NCI-H1417 treated with DMSO at 0.1 percent for 48 hours (cell line): ENCODE measurements at places on chromosomes 12 and 14.

DNA sequence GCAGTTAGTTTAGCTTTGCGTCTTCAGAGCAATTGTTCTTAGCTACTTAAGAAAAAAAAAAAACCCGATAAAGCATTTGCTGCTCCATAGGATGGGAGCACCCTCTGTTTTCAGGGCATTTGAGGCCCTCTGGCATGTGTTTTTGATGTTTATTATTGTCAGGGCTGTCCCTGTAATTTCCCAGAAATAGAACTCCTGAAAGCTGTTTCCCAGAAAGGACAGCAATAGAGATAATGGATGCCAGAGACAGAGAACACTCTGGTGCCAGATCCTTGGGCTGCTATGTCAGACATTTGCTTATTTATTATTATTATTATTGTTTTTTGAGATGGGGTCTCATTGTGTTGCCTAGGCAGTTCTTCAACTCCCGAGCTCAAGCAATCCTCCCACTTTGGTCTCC lies 201.3 kb downstream of the ALG10 start:
- no peak for DNase-seq

- no peak for DNase-seq
Measured at GRCh38 chr14:98966016-98966415, 306.0 kb downstream of the BCL11B start.

GRCh38 chr14:76640923-76641395 lies 120.3 kb upstream of the VASH1 start:
- no peak for DNase-seq

- no peak for DNase-seq
Measured at GRCh38 chr12:59386236-59386635, 209.6 kb upstream of the SLC16A7 start.

DNA sequence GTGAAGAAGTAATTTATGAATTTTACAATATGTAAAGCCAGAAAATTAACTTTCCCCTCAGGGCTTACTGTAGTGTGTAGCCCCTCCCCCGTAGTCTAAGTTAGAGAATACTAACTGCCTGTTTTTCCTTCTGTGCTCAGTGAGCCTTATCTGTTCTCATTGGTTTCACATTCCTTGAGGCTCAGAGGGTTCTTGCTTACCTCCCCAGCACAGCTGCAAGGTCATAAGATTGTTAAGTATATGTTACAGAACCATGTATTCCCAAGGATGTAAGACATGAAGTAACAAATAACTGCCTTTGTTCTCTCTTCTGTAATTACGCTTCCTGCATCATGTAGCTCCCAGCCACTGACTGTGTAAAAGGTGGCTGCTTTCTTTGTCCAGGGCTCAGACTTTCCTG lies 1351.1 kb downstream of the TMEM121 start:
- DNase-seq, result no peak

DNA sequence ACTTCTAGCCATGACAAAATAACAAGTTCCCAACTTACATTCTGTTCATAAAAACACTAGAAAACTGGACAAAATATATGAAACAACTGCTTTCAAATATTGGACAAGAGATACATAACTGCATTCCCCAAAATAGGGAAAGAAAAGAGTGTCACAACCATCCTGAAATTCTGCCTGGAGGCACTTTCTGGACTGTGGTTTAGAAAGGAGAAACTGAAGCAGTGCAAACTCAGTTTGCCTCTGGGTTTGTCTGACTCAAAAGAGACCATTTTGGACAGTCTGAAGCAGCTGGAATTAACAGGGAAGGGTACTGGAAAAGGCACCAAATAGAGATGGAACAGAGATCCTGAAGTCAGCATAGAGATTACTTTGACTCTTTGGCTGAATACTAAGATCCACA lies 11.3 kb upstream of the SYT1 start:
- DNase-seq, result no peak

DNA sequence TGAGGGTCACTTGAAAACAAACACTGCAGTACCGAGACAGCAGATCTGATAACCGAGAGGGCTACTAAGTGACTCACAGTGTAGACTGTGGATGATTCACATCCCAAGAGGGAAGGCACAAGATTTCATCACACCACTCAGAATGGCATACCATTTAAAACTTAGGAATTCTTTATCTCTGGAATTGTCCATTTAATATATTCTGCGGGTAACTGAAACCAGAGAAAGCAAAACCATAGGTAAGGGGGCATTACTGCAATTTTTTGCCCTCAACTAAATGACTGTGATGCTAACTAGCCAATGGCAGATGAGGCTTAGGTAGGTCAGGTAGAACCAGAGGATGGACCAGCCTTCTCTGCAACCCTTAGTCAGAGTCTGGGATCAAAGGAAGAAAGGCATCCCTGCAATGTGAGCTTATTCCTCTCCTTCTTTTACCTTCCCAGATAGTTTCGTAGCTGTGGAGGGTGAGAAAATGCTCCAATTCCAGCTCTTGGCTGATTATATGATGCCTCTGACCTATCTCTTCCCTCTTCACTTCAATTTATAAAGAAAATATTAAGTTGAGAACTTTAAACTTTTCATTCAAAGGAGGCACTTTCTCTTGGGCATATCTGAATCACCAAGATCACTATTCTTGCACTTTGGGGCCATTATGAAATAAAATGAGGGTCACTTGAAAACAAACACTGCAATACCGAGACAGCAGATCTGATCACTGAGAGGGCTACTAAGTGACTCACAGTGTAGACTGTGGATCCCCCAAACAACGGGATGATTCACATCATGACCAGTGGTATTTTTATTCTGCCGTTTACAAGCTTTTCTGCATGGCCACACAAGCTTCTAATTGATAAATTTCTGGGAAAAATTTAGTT lies 6.8 kb downstream of the ART4 start:
- DNase-seq, result no peak

- DNase-seq, result no peak
Measured at GRCh38 chr12:32265456-32265855, 133.9 kb upstream of the FGD4 start.

- no peak for DNase-seq
Measured at GRCh38 chr12:118682656-118683055, 298.7 kb upstream of the SRRM4 start.

- peak; percentile 4 for DNase-seq
Measured at GRCh38 chr12:115998119-115998633, 279.3 kb downstream of the MED13L start.

- no peak for DNase-seq
Measured at GRCh38 chr12:112906712-112907414, at the start of gene OAS1. OAS1 (plus strand) TSS chr12:112906962; CDS start chr12:112907040, 78 bp downstream.

GRCh38 chr12:131505561-131505960 lies 205.3 kb upstream of the SFSWAP start:
- DNase-seq, result no peak

DNA sequence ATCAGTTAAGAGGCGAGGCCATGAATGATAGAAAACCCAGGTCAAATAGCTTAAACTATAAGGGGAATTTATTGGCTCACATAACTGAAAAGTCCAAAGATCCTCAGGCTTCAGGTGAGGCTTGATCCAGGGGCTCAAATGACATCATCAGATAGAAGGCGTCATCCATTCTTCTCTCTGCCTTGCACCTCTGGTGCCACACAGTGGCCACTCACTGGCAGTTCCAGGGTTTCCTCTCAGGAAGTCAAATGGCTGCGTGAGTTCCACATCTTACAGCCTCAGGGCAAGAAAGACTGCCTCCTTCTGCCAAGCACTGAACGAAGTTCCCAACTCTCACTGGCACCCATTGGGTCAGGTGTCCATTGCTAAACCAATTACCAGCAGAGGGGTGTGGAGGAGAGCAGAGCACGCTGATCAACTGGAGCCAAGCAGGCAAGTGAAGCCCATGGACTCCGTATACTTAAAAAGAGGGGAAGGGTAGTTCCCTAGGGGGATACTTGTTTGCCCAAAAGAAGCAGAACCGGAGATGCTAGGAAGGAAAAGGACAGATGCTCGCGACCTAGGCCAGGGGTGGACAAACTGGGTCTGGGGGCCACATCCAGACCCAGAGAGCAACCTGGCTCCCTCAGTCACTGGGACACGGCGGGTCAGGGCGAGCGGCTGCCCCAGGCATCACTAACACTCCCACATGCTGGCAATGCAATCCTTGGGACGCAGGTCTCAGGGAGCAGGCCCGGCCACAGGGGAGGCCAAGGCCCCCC lies 69.3 kb downstream of the SERPINA3 start:
- DNase-seq, result no peak

DNA sequence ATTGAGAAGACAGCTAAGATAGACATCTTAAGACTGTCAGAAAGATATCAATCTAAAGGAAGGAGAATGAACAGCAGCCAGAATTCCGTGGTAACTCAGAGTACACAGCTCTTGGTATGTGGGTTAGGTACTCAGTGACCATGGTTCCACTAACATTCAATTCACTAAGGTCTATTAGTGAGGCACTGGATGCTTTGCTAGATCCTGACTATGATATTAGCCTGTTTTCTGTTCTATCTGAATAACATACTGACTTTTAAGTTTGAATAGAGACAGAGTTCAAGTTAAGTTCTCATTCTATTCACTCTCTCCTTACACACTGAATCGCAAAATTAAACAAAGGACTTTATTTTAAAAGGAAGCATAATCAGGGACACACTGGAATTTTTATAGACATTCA lies 106.4 kb downstream of the PRKD1 start:
- DNase-seq, result no peak

DNA sequence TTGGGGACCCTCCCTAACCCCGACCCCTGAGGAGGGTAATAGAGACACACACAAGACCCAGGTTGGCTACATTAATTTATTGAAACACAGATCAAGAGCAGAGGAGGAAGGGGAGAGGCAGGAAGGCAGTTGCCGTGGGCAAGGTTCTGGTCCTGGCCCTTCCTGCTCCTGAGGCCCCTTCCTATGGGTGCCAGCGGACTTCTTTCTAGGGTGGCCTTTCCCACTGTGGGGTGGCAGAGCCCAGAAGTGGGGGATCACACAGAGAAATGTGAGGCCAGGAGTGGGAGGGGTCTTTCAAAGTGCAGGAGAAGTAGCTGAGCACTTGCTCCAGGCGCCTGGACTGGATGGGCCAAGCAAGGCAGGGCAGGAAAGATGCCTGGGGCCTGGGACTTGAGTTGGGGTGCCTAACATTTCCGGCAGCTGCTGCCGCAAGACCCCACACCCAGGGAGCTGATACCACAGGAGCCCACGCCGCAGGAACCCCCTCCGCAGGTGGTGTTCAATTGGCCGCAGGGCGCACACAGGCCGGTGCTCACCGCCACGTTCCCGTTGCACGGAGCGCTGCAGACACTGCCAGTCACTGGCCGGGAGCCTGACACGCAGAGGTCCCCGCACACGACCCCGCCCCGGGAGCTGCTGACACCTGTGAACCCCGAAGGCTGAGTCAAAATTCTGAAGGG lies 5.3 kb downstream of the KRT81 start:
- DNase-seq, result no peak

DNA sequence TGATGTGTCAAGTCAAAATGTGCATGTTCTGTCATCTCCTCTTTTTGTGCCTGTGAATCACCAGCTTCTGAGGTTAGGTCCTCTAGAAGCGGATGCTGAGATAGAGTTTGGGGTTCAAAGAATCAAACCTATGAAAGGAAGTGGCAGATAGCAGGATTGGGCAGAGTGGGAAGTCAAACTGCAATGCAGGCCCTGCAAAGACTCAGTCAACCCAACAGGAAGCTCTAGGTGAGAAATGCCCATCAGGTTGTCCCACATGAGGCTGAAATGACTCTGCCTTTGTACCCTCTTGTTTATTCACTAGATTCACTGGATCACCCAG lies 4.5 kb upstream of the MIA2 start:
- no peak for DNase-seq

GRCh38 chr12:113935459-113935858 lies 30.7 kb downstream of the RBM19 start:
- DNase-seq, result no peak

- no peak for DNase-seq
Measured at GRCh38 chr12:90250766-90251165, 542.1 kb upstream of the ATP2B1 start.

DNA sequence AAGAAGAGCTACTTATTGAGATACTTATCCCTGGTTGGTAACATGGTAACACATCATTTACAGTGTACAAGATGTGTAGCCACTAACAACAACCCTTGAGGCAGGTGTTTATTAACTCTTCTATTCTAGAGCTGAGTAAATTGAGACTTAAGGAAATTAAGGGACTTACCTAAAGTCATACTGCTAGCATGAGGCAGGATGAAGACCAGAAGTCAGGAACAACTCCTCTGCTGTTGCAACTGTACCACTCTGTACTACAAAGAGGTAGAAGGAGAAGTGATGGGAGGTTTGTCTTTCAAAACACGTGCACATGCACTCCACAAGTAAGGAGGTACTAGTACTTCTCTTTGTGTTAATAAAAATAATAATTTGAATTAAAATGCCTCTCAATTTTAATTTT lies 79.9 kb downstream of the LLPH start:
- no peak for DNase-seq

DNA sequence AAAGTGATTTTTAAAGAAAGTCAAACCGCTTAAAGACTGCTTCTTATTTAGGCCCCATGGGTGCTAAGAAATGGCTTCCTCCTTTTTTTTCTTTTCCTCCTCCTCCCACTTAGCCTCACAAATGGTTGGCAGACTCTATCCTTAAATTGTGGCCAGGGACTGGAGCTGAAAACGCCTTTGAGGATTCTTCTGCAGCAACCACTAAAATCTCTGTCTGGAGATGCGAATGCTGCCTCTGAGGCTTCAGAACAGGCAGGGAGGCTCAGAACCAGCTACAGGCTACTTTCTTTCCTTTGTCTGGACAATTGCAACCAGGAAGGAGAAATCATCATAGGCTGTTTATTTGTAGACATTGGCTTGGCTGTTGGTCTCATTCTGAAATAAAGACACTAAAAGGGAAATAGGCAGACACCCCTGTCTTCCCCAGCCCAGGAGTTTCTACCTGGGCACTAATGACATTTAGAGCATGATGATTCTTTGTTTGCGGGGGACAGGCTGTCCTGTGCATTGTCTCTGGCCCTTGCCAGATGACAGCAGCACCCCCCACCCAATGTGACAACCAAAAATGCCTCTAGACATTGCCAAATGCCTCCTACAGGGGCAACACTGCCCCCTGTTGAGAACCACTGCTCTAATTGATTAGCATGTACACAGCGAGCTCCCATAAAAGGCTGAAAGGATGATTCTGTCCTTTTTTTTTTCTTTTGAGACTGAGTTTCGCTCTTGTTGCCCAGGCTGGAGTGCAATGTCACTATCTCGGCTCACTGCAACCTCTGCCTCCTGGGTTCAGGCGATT lies 50.3 kb downstream of the MAP1LC3B2 start:
- no peak for DNase-seq

GRCh38 chr14:101498526-101498860 lies 62.8 kb upstream of the DIO3 start:
- DNase-seq, result no peak

DNA sequence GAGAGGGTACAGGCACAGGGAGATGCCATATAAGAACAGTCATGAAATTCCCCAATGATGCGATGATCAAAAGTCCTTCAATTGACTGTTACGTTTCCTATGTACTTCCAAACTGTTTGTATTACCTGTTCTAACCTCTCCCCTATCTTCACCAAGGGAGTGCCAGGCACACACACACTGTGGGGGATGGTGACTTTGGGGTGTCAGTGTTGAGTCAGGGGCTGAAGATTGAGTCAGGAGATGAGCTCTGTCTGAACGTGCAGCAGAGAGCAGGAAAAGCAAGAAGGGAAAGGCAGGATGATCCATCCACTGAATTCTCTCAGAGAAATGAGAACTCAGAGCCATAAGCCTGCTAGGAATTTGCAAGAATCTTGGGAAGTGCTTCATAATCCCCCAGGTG lies 153.4 kb downstream of the EFCAB11 start:
- no peak for DNase-seq

GRCh38 chr14:20614038-20614840 lies 23.1 kb upstream of the RNASE12 start:
- no peak for DNase-seq

- no peak for DNase-seq
Measured at GRCh38 chr14:71448431-71449315, 483.6 kb upstream of the RGS6 start.

GRCh38 chr12:113683574-113683973 lies 211.9 kb upstream of the LHX5 start:
- peak; percentile 88 for DNase-seq

GRCh38 chr12:50182461-50182860 lies 15.3 kb upstream of the CERS5 start:
- no peak for DNase-seq
